ENCODE measurements at places on chromosomes 2 and 18. TPM values are rescaled to one million over a fixed set of nuclear protein-coding genes. Genes with fewer than 3 reads are reported as not detected.

GRCh38 chr2:236568068-236568921 lies 1.3 kb upstream of the ACKR3 start:
- DNase-seq = peak; percentile 53
- H3K4me1 ChIP-seq = peaks cover 28% of the 10 kb centered on the region
- peaks cover 1% of the 10 kb centered on the region for H3K36me3 ChIP-seq
- peak overlapping the region; percentile 68 for H3K4me3 ChIP-seq

AOX1 gene
- total RNA-seq = not detected

- H3K27me3 ChIP-seq = no peaks in the 10 kb centered on the region
- H3K27ac ChIP-seq = no peak overlapping the region
- H3K36me3 ChIP-seq = peaks cover 7% of the 10 kb centered on the region
Measured at GRCh38 chr2:156505696-156506095, 69.5 kb downstream of the GPD2 start.

DRC1 gene
- not detected for total RNA-seq

IMPA2 gene
- total RNA-seq = 14.1 TPM

- no peaks in the 10 kb centered on the region for H3K36me3 ChIP-seq
Measured at GRCh38 chr18:48106976-48107781, 176.7 kb upstream of the SMAD2 start.

ACADL gene
- total RNA-seq = not detected

DNA sequence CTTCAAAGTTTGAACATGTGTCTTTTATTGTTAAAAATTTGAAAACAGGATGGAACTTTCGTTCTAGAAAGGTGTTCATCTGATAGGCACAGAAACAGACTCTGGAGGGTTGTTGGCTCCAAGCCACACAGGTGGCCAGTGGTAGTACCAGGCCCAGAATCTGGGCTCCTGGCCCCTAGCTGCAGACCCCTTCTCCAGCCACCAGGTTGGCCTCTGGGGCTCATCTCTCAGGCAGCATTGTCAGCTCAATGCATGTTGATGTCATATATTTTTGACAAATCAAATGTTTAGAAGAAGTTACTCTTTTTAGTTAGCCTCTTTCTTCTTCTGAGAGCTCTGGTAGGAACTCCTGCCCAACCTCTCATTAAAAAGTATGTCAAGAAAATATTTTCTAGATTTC lies 34.5 kb upstream of the CHRNA1 start:
- H3K27ac ChIP-seq = no peak overlapping the region
- H3K27me3 ChIP-seq = no peaks in the 10 kb centered on the region
- H3K4me3 ChIP-seq = no peak overlapping the region
- no peak for DNase-seq

GRCh38 chr2:169693360-169693759 lies 845 bp downstream of the CFAP210 start:
- H3K27me3 ChIP-seq = peaks cover 7% of the 10 kb centered on the region
- H3K27ac ChIP-seq = peak overlapping the region; percentile 88
- DNase-seq = no peak
- H3K4me3 ChIP-seq = peak overlapping the region; percentile 87
- peaks cover 33% of the 10 kb centered on the region for H3K4me1 ChIP-seq
- peaks cover 22% of the 10 kb centered on the region for H3K36me3 ChIP-seq

DNA sequence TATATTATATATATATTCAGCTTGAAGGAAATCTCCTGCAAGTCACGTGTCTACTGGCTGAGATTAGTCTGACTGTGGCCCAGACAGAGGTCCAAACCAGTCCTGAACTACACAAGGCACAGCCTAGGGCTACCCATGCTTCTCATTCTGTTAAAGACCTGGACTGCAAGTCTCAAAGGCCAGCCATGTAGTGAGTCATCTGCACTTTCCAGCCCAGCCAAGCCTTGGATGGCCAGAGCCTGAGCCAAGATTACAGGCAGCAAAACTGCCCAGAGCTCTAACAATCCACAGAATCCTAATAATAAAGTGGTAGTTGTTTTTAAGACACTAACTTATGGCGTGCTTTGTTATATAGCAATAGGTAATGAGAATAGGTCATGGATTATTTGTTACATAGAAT lies 259.6 kb downstream of the SS18 start:
- H3K36me3 ChIP-seq = no peaks in the 10 kb centered on the region
- H3K4me1 ChIP-seq = no peaks in the 10 kb centered on the region
- H3K27ac ChIP-seq = no peak overlapping the region
- H3K4me3 ChIP-seq = no peak overlapping the region
- DNase-seq = no peak
- no peaks in the 10 kb centered on the region for H3K27me3 ChIP-seq

MC5R gene
- not detected for total RNA-seq

DNA sequence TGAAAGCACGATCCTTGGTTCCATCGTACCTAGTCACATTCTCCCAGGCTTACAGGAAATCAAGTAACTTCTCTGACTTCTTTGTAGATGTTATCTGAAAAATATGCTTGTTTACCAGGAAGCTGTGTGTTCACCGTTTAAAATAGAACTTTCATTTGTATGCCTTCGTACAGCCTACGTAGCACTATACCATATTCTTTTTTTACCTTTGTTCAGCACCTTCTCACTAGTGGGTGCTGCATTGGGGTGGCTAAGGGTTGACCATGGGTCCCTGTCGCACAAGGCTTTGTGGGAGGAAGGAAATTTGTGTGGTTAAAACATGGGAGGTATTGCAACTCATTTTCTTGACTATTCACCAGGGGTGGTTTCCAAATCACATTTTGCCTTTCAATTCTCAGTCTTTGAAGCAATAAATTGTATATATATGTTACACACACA lies 16.6 kb downstream of the MALT1 start:
- H3K36me3 ChIP-seq = peaks cover 47% of the 10 kb centered on the region
- H3K4me3 ChIP-seq = peak overlapping the region; percentile 64
- no peaks in the 10 kb centered on the region for H3K27me3 ChIP-seq
- peak overlapping the region; percentile 86 for H3K27ac ChIP-seq
- peaks cover 33% of the 10 kb centered on the region for H3K4me1 ChIP-seq

DNA sequence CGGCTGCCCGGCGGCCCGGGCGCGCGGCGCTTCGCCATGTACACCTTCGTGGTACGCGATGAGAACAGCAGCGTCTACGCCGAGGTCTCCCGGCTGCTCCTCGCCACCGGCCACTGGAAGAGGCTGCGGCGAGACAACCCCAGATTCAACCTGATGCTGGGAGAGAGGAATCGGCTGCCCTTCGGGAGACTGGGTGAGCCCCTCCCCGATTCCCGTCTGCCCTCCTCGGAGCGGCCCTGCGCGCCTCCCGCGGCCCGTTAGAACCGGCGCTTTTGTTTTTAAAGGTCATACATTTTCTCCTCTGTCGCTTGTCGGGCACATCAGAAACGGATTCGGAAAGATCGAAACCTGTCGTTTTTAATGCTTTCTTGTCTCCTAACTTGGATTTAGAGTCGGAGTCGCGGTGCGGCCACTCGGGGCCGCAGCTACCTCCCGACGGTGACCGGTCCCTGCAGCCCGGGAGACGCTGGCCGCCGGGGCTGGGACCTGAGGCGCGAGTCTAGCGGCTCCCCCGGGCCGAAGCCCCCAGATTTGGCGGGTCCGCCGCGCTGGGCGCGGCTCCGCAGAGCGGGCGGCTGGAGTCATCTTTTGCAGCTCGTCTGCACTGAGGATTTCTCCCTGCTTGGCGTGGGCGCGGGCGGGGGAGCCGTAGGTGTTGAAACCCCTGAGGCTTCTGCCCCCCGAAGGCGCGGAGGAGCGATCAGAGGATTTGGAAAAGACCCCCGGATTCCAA lies 519 bp downstream of the TTL start:
- DNase-seq = peak; percentile 50
- peaks cover 18% of the 10 kb centered on the region for H3K36me3 ChIP-seq
- peaks cover 6% of the 10 kb centered on the region for H3K27me3 ChIP-seq
- H3K4me3 ChIP-seq = peak overlapping the region; percentile 94

- no peaks in the 10 kb centered on the region for H3K27me3 ChIP-seq
- H3K4me3 ChIP-seq = no peak overlapping the region
- no peak overlapping the region for H3K27ac ChIP-seq
Measured at GRCh38 chr2:222892321-222892720, 31.5 kb downstream of the ACSL3 start.

DSEL gene
- 0.06 TPM for total RNA-seq

HOXD8 gene
- not detected for total RNA-seq

DNA sequence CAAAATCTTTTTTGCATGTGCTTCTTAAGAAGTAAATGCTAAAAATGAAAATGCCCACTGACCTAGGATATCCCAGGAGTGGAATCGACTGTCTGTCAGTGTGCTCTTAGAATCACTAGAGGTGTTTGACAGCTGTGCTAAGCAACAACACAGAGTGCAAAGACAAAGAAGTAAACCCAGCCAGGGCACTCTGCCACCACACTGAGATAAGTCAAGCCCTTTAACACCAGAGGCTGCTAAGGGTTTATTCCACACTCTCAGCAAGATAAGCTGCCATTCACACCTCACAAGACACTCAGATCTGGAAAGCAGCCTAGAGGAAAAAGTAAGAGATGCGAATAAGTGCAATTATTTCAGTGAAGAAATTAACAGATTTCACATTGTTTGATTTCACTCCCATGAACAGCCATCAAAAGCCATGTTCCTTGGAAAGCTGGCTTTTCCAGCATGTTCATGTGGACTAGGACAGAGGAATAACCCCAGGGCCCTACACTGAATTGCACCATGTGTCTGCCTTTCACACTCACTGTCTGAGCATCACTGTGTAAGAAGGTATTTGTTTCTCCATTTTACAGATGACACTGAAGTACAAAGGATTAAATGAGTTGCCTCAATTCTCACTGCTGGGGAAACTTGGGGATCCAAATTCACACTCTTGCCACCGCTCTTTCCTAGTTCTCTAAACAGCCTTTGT lies 6.0 kb upstream of the BMP10 start:
- H3K27ac ChIP-seq = no peak overlapping the region
- H3K4me1 ChIP-seq = no peaks in the 10 kb centered on the region
- DNase-seq = no peak
- peaks cover 30% of the 10 kb centered on the region for H3K27me3 ChIP-seq
- H3K4me3 ChIP-seq = no peak overlapping the region
- H3K36me3 ChIP-seq = no peaks in the 10 kb centered on the region

RUFY4 gene
- total RNA-seq = 1.4 TPM

- H3K36me3 ChIP-seq = no peaks in the 10 kb centered on the region
- no peak overlapping the region for H3K4me3 ChIP-seq
- peaks cover 6% of the 10 kb centered on the region for H3K4me1 ChIP-seq
- H3K27ac ChIP-seq = no peak overlapping the region
- no peak for DNase-seq
Measured at GRCh38 chr2:29262681-29263260, 147.6 kb downstream of the CLIP4 start.

UPP2 gene
- total RNA-seq = not detected

LINC00305 gene
- not detected for total RNA-seq

- no peak overlapping the region for H3K27ac ChIP-seq
- peaks cover 5% of the 10 kb centered on the region for H3K36me3 ChIP-seq
- H3K27me3 ChIP-seq = no peaks in the 10 kb centered on the region
Measured at GRCh38 chr2:226932443-226932842, 96.6 kb downstream of the RHBDD1 start.

DNA sequence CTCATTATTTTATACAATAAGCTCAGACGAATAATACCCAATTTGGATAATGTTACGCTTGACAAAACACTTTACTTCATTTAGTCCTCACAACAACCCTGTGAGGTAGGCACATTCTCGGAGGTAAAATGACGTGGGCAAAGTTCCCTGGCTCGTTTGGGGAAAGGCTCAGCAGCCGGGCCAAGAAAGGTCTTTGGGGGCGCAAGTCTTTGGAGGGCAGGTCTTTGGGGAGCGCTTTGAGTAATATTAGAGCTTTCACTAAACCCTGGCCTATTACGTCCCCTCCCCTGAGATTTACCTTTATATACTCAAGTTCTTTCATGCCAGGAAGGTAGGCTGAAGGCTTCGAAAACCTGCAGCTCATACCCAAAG lies 427 bp downstream of the RBKS start:
- DNase-seq = no peak
- peaks cover 3% of the 10 kb centered on the region for H3K27me3 ChIP-seq
- H3K27ac ChIP-seq = peak overlapping the region; percentile 100
- H3K4me1 ChIP-seq = peaks cover 57% of the 10 kb centered on the region

DNA sequence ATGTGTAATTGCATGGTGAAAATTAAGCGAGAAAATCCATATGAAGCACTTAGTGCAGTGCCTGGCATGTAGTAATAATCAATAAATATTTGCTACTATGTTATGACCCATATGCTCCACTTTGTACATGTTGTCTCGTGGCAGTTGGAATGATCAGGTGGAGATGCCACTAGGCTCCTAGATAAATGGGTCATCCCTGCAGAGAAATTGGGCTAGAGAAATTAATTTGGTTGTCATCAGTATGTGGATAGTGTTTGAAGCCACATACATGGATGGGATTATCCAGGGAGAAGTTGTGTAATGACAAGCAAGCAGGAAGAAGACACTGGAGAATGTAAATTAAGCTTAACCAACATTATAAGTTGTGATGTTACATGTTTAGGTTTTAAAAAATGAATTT lies 33.0 kb downstream of the ACYP2 start:
- no peak overlapping the region for H3K27ac ChIP-seq
- DNase-seq = no peak
- no peaks in the 10 kb centered on the region for H3K27me3 ChIP-seq

REEP1 gene
- total RNA-seq = 0.16 TPM

- no peak overlapping the region for H3K4me3 ChIP-seq
- DNase-seq = no peak
- H3K4me1 ChIP-seq = peaks cover 5% of the 10 kb centered on the region
- H3K27me3 ChIP-seq = no peaks in the 10 kb centered on the region
- peaks cover 43% of the 10 kb centered on the region for H3K36me3 ChIP-seq
Measured at GRCh38 chr2:171972329-171972982, 27.3 kb upstream of the METAP1D start.

REG1B gene
- not detected for total RNA-seq

C2orf66 gene
- total RNA-seq = not detected

- H3K27me3 ChIP-seq = peaks cover 26% of the 10 kb centered on the region
- H3K4me1 ChIP-seq = no peaks in the 10 kb centered on the region
- H3K36me3 ChIP-seq = no peaks in the 10 kb centered on the region
- no peak overlapping the region for H3K27ac ChIP-seq
- no peak overlapping the region for H3K4me3 ChIP-seq
Measured at GRCh38 chr2:54365661-54366060, 90.5 kb upstream of the SPTBN1 start.
